ENCODE measurements at places on chromosomes 13 and 19.

DNA sequence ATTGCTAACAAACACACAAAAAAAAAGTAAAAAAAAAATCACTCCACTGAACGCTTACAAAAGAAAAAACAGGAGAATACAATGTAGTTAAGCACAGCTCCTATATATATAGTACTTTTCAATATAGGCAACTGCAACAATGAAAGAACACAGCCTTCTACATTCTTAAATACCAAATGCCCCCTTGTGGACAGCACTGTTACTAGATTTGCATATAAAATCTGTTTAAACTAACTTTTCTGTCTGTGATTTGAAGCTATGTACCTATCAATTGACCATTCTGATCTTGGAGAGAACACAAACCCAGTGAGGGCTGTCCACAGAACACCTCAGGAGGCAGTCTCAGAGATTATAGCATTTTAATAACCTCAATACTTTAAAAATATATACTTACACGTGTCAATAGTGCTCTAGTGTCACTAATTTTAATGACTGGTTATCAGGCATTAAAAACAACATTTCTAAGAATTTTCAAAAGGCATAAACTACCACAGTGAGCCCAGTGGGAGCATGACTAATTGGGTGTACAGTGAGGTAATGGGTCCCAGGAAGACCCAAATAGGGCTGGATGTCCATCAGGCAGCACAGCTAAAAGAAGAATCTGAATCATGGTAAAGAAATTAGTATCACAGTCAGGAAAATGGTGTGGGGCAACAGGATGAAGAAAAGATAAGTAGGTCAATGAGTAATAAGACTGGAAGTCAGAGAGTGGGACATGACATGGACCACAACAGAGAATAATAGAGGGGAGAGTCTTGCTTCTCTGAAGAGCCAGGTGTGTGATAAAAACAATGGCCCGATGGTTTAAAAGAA, 22.2 kb downstream of the CCDC169 start:
- DNase-seq, result no peak

DNA sequence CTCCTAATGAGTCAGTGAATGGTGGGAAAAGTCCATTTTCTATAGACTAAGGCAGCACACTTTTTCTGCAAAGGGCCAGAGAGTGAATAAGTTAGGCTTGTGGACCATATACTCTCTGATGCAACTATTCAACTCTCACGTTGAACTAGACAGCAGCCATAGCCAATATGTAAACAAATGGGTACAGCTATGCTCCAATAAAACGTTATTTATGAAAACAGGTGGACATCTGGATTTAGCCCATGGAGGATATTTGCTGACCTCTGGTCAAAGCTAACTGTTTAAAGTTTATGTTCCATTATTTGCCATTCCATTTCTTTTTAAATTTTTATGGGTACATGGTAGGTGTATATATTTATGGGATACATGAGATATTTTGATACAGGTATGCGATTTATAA, 4.7 kb upstream of the CCDC169 start:
- no peak for DNase-seq

GRCh38 chr13:42532561-42533335, 41.2 kb upstream of the TNFSF11 start:
- no peak for DNase-seq

- DNase-seq, result no peak
These were observed 7.3 kb downstream of the POLR2E start for GRCh38 chr19:1087813-1088415.

GRCh38 chr13:73321043-73321442, 262.2 kb downstream of the KLF5 start:
- DNase-seq, result no peak

DNA sequence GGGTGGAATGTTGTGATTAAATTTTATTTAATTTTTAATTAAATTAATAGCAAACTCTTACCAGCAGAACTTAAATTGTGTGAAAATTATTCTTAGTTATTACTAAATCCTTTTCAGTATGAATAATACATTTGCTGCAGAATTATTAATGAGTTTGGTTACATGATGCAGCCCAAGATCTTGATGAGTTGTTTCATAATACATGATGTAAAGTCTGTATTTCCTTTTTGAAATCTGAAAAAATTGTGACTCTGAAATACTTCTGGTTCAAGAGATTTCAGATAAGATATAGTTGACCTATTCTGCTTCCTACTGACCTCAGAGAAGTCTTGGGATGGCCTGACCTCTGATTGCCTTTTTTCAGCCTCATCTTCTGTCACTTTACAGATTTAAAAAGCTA, 11.1 kb downstream of the SAE1 start:
- DNase-seq, result no peak

GRCh38 chr19:40599902-40600569, 1.1 kb upstream of the LTBP4 start:
- no peak for DNase-seq

DNA sequence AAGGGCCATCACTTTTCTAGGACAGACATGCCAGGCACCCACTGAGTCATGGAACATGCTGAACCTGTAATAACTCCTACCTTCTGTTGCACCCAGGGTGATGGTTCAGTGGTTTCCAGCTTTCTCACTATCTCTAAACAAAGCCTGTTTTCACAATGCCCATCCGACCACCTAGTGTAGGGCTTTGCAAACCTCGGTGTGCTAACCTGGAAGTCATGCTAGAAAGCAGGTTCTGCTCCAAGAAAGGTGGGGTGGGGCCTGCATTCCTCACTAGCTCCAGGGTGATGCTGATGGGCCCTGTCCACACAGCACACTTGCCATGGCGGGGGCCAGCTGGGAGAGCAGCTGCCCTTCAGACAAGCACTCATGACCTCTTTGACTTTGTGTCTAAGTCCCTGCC, 43.4 kb downstream of the COL4A2 start:
- DNase-seq, result no peak

GRCh38 chr13:101751488-101751887, 299.0 kb downstream of the ITGBL1 start:
- no peak for DNase-seq

DNA sequence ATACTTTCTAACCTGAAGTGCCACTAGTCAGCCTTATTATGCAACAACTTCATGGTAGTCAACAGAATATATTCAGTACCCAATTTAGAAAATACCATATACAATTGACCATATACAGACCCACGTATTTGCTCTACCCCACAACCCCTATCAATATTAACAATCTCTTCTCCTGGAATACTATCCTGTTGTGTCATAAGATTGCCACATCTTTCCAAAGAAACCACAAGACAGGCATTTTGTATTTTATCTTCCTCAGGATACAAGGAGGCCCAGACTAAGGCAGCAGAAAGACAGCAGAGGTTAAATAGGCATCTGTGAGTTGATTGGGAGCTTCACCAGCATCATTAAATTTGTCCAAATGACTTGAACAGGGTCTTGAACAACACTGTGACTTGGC, 4.5 kb downstream of the SPART start:
- DNase-seq, result no peak

DNA sequence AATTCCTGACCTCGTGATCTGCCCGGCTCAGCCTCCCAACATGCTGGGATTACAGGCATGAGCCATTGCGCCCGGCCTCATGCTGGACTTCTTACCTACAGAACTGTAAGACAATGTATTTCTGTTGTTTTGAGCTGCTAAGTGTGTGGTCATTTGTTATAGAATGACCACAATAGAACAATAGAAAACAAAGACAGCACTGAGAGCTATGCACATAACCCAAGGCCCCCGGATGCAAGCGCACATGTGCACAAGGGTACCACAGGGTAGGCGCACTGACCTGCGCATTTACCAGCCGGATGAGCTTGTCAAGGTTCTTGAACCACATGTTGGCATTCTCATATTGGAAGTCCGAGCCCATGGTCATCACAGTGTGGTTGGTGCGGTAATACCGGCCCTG, 5.6 kb downstream of the MAN2B1 start:
- no peak for DNase-seq

GRCh38 chr19:17036640-17037039, 10.0 kb upstream of the CPAMD8 start:
- no peak for DNase-seq

DNA sequence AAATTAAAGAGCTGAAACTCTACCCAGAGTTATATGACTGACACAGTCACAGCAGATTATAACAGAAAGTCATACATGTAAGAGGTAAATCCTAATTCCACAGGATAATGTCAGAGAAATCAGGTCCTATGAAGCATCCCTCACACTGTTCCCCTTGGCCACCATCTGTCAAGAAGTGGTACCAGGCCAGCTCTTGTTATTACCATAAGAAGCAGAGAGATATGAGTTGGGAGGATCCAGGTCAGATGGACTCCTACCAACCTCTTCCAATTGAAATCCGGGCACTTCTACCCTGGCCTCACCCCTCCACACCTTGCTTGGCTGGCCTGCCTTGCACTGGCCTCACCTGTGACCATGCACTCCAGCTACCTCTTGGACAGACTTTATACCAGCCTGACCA, 353.2 kb downstream of the DNAJC15 start:
- no peak for DNase-seq

GRCh38 chr13:94703271-94703670, 9.1 kb downstream of the SOX21 start:
- no peak for DNase-seq

- DNase-seq, result no peak
These were observed 103.0 kb downstream of the DNAJC15 start for GRCh38 chr13:43126420-43126819.

DNA sequence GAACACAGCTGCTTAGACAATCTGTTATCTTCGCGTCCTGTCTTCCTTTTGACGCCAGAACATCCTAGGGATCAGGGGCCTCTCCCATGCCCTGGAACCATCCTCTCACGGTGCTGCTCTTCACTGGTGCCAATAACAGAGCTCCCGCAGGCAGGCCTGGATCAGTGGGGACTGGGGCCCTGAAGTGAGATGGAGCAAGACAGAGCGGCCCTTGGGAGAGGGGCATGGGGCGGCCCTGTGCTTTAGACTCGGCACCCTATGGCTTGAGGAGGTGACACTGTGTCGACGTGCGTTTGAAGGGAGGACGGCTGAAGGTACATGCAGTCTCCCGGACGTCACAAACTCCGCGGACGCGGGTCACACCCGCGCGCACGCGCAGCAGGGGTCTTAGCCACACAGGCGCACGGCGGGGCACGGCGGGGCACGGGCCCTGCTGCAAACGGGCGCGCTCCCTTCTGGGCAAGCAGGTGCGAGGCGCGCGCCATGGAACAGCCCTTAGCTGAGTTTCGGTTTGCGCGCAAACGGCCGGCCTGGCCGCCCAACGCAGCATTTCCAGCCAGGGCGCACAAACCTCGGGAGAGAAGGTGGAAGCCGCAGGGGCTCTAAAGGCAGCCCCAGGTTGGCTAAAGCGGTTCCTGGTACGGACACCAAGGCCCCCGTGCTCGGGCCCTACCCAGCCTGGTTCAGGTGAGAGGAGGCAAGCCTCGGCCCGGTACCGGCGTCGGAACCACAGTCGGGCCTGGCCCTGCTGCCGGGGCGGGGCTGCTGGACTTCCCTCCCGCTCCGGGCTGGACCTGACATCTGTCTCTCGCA, 16.5 kb upstream of the RNF17 start:
- no peak for DNase-seq

DNA sequence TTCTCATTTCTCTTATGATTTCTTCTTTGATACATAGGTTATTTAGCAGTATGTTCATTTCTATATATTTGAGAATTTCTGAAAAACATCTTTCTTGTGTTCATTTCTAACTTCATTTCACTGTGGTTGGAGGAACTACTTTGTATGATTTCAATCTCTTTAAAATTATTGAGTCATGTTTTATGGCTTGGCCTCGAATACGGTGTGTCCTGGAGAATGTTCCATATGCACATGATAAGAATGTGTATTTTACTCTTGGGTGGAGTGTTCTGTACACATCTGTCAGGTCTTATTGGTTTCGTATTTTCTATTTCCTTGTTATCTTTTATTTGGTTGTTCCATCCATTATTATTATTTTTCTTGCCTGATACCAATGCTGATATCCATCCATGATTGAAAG, 22.9 kb downstream of the DNM2 start:
- no peak for DNase-seq

GRCh38 chr19:58372311-58373133, 8.3 kb downstream of the ZNF837 start:
- no peak for DNase-seq

GRCh38 chr13:97367016-97367822, 66.8 kb upstream of the RAP2A start:
- no peak for DNase-seq

DNA sequence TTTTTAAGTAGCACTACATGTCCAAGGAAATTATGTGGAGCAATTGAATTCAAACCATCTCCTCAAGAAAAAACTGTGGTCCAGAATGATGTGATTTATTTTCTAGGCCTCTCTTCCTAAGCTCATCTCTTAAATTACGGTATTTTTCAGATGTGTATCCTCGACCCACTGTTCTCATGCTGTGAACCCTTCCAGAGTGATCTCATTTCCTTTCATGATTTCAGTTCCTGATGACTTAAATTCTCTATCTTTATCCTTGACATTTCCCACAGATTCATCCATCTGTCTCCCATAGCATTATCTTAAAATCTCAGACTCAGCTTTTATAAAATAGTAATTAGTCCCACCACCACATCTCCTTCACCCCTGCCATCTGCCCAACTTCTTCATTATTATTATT, 117.6 kb upstream of the SPRY2 start:
- no peak for DNase-seq

GRCh38 chr13:71597150-71597549, 269.9 kb downstream of the DACH1 start:
- no peak for DNase-seq

DNA sequence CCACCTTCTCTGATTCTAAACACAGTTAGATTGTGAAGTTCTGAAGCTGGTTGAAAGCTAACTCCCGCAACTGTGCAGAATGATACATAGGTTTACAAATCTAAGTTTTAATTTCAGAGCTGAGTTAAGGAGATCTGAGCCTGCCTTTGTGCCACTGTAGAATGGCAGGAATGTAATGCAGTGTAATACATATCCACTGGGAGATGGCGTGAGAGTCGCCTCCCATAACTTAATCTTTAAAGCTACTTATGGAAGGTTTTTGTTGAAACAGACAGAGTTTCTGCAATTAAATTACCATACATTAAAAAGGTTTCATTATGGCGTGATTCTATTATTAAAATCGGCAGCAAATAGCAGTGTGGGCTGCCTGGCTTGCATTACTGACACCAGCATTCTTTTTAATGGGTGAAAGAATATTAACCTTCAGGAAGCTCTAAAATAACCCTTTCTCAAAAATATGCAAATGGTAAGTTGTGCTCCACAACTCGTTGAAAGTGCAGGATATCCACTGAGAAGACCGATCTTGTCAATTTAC, 257.4 kb downstream of the OLFM4 start:
- no peak for DNase-seq

All from stimulated activated naive CD4-positive, alpha-beta T cell treated with Interleukin-2 at 50 U/mL for 16 hours (primary cell).